ENCODE measurements at places on chromosomes 4 and X.

DNA sequence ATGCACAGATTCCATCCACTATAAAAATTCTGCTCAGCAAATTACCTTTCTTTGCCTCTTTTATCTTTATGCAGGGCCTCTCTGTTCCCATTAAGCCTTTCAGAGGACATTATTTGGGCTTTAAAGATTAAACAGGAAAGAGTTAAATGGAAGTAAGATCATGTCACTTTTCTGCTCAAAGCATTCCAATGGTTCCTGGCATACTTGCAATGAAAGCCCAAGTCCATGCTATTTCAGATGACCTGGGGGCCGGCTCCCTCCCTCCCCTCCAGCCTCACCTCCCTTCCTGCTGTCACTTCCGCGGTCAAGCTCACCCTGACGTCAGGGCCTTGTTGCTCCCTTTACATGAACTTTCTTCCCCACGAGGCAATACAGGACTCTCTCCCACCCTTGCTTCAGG is 125.5 kb downstream of the C4orf51 start:
- DNase-seq = peak; percentile 53

GRCh38 chrX:118355225-118355920 is 9.5 kb downstream of the WDR44 start:
- DNase-seq = peak; percentile 25

DNA sequence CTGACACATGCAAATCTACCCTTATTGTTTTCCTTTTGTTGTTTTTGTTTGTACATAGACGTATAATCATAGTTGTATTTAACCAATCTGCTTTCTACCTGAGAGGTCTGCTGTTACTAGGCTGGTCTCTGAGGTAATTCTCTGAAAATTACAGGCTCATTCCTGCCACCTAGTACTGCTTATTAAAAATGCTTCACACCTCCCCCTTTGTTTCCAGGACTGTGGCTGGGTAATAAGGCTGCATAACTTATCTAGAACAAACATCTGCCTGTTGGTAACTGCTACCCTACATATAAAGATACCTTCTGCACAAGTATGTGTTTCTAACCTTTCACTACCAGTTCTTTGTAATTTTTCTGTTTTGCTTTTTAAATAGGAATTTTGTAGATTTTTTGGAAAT is 34.2 kb downstream of the COX7B2 start:
- no peak for DNase-seq

- DNase-seq = peak; percentile 24
Measured at GRCh38 chr4:18020145-18020670, 1.3 kb downstream of the LCORL start.

- DNase-seq = peak; percentile 87
Measured at GRCh38 chrX:134603806-134604700, 54.2 kb downstream of the PLAC1 start.
